ENCODE measurements at places on chromosomes 2 and 18. TPM values are rescaled to one million over a fixed set of nuclear protein-coding genes. Genes with fewer than 3 reads are reported as not detected.
A peak's percentile ranks its signal among the peaks of the same experiment; 100 is the strongest.

AQP12A gene
- not detected for total RNA-seq

- DNase-seq = no peak
Observed at GRCh38 chr2:98709535-98709934, 21.4 kb downstream of the MGAT4A start.

DNA sequence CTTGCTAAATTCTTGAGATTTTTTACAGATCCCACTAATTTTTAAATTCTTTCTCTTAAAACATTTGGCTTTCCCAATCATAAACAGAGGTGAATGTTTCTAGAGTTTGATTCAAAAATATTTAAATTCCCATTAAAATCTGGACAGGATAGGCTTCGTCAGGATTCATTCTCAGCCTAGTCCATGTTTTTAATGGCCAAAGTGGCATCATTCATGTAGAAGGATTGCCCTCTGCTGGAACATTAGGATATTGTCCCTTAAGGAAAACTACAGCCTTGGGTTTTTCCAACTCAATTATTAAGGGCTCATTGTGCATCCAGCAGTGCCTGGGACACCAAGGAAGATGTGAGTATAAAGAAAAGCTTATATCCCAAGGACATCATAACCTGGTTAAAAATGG is 71.7 kb downstream of the TPGS2 start:
- DNase-seq = no peak

INPP5D gene
- 12.2 TPM for total RNA-seq

CCDC121 gene
- total RNA-seq = 2.7 TPM

CIB4 gene
- not detected for total RNA-seq

TRIB2 gene
- 32.2 TPM for total RNA-seq

DNA sequence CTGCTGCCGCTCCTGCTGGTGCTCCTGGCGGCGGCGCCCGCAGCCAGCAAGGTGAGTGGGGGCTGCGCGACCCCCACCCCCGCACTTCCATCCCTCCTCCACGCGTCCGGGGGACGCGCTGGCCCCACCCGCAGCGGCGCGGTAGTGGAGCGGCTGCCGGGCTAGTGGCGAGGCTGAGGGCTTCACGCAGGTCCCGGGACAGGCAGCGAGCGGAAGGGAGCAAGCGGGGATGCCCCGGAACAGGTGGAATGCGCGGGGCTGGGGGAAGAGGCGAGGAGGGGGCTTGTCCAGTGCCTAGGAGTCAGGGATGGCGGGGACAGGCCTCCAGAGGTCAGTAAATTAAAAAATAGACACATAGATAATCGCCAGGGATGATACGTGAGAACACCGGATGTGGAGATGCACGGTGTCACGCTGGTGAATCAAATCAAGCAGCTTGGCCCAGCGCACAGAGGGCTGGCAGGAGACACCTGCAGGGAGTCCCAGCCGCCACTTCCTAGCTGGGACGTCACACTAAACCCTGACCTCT is 403 bp downstream of the COL4A3 start:
- peak; percentile 90 for DNase-seq

- DNase-seq = no peak
Observed at GRCh38 chr2:201931951-201932350, 101.7 kb upstream of the FZD7 start.

REG1B gene
- total RNA-seq = not detected

DNA sequence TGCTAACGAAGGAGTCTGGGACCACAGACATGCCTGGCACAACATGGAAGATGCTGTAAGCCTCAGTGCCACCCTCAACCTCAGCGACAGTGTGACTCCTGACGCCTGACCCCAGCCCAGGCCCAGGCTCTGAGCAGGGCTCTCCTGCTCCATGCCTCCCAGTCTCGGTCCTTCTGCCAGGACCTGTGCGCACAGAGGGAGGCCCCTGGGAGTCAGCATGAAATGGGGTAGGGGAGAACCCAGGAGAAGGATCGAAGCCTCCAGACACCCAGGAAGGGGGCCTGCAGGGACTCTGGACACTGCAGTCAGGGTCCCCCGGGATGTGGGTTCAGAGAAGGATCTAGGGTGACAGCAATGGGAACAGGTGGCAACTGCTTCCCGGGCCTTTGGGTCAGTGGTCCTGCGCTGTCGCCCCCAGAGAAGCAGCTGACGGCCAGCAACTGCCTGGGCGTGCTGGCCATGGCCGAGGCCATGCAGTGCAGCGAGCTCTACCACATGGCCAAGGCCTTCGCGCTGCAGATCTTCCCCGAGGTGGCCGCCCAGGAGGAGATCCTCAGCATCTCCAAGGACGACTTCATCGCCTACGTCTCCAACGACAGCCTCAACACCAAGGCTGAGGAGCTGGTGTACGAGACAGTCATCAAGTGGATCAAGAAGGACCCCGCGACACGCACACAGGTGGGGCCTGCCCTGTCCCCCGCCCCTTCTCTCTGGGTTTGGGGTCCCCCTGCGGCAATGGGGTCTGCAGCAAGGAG is 233.9 kb downstream of the ATAD2B start:
- DNase-seq = no peak

GRCh38 chr2:229408356-229408755 is 137.3 kb upstream of the PID1 start:
- DNase-seq = no peak

GRCh38 chr2:100529900-100530299 is 32.9 kb upstream of the PDCL3 start:
- no peak for DNase-seq

NEB gene
- 0.66 TPM for total RNA-seq

STAT4 gene
- total RNA-seq = 4.0 TPM

GRCh38 chr2:182142062-182142461 is 156.4 kb downstream of the PPP1R1C start:
- DNase-seq = no peak

- no peak for DNase-seq
Observed at GRCh38 chr2:61091485-61091884, 25.8 kb downstream of the SANBR start.

GRCh38 chr18:32722279-32722678 is 50.5 kb downstream of the KLHL14 start:
- no peak for DNase-seq

GRCh38 chr2:181114021-181114420 is 133.6 kb downstream of the UBE2E3 start:
- no peak for DNase-seq

CSRNP3 gene
- 1.8 TPM for total RNA-seq

AKAIN1 gene
- total RNA-seq = not detected

HOXD4 gene
- 2.9 TPM for total RNA-seq

GRCh38 chr2:181464966-181465365 is 7.8 kb downstream of the ITGA4 start:
- no peak for DNase-seq

SMIM21 gene
- total RNA-seq = not detected

- no peak for DNase-seq
Observed at GRCh38 chr2:29060441-29060840, 13.9 kb downstream of the PCARE start.

DNA sequence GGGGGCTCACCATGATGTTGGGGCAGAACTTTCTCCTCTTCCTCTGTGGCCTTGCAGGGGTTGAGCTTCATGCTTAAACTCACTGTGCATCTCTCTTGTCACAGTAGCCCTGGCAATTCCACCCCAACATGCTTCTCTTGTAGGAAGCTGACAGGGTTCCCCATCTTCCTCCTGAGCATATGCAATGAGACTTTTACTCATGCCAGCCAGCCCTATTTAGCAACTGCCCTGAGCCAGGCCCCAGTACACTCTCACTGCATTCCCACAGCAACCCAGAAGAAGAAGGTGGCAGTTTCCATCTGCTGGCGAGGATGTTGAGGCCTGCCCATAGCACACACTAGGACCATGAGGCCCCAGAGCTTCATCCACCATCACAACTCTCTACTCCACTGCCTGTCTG is 72.2 kb upstream of the TEX51 start:
- peak; percentile 84 for DNase-seq

GRCh38 chr2:19035238-19035637 is 323.2 kb downstream of the OSR1 start:
- DNase-seq = no peak

CYS1 gene
- 56.4 TPM for total RNA-seq

- no peak for DNase-seq
Observed at GRCh38 chr2:19659024-19659792, 242.6 kb downstream of the TTC32 start.

DNA sequence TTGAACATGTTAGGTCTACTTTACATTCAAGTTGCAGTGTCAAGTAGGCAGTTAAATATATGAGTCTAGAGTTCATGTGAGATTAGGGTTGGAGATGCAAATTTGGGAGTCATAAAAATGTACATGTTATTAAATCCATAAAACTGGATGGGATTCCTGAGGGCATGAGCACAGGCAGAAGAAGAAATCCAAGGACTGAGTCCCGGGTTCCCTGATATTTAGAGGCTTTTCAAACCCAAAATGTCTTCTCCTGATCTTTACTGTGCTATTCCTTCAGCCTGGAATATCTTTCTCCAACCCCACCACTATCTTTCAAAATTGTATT is 23.3 kb upstream of the EXOC6B start:
- no peak for DNase-seq

CYP27A1 gene
- 26.3 TPM for total RNA-seq

ADD2 gene
- total RNA-seq = 7.0 TPM

- no peak for DNase-seq
Observed at GRCh38 chr2:231992888-231993287, 31.4 kb downstream of the DIS3L2 start.

DNA sequence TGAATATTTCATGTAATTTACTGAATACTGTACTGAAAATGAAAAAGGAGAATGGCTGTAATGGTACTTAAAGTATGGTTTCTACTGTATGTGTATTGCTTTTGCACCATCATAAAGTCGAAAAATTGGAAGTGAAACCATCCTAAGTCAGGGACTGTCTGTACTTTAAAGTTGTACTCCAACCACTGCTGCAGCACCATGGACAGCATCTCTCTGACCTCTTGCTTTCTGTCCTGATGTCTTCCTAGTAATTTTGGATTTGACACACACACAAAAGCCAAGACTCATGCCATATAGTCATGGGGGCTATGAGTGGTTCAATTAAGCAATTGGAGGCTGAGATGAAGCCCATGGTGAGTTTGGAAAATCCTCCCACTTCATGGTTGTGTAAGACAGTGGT is 256.3 kb upstream of the PKDCC start:
- DNase-seq = no peak

DNA sequence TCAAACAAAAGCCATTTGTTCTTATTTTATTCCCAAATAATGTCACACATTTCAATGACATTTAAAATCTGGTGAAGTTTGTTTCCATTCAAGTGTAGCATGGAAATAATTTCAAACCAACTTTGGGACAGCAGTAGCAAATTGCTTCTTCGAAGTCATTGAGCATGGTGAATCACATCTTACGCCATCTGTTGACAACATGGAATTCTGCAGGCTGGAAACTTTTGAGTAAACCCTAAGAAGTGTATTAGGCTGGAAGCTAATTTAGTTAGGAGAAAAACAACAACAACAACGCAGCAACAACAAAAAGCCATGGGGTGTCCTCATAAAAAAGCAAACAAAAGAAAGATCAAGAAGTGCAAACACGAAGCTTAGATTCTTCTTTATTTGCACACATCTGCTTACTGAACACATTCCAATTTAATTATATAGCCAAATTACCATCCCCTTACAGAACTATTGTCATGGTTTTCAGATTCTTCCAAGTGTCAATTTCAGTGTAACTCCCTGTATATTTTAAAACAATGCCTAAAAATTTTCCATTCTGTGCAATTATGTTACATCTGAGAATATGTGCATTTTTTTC is 659.0 kb upstream of the CDH7 start:
- DNase-seq = no peak

- DNase-seq = no peak
Observed at GRCh38 chr2:234091432-234091879, 41.0 kb downstream of the SPP2 start.

DNA sequence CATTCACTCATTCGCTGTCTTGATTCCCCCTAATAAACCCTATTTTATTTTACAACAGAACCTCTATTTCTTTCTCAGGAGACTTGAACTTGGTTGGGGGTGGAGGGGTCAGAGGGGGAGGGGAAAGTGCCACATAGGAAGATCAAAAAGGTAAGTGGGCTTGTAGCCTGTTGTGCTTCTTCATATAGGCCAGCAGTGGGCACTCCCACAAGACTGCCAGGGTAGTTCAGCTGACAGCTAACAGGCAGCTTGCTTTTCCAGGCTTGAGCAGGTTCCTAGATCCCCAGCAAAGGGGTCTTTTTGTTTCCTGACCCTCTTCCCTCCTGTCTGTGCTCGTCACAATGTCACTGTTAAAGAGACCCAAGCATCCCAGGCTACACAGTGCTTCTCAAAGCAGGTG is 829 bp upstream of the KIAA2012 start:
- no peak for DNase-seq

DNA sequence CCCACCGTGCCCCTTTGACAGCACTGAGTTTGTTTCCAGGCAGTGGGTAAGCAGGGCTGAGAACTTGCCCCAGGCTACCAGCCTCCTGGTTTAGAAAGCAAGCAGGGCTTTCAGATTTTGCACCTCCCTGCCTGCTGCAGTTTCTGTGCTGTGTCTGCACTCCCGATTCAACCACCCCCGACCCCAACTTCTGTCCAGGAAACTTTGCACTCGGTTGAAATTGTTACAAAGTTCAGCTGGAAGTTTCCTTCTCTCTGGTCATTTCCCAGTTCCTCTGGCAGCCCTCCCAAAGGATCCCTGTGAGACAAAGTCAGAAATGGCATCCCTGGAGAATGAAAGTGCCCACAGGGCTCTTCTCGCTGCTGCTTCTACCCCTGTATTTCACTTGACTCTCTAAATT is 12.4 kb upstream of the UPP2 start:
- no peak for DNase-seq

METAP1D gene
- total RNA-seq = 3.1 TPM

DNA sequence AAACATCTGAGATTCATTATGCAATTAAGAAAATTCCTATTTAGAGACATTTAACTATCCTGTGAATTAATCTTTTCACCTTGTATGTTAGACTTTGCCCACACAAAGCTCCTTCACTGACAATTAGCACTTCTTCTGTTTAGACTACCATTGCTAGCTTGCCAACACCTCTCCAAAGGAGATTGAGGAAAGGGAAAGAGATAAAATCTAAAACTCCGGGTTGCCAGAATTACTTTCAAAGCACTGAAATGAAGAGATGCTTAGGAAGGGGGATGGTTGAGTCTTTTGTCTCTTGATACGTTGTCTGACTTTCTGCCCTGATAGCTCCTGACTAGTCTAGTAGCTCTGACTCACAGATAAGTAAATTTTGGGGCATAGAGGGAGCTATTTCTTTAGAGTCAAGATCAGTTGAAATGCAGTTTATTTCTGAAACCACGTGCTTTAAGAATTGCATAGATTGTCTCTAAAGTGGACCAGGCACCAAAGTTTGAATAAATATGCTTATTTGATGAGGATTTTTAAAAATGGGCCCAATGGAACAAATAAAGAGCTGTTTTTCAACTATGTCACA is 74.1 kb upstream of the DSEL start:
- no peak for DNase-seq

DNA sequence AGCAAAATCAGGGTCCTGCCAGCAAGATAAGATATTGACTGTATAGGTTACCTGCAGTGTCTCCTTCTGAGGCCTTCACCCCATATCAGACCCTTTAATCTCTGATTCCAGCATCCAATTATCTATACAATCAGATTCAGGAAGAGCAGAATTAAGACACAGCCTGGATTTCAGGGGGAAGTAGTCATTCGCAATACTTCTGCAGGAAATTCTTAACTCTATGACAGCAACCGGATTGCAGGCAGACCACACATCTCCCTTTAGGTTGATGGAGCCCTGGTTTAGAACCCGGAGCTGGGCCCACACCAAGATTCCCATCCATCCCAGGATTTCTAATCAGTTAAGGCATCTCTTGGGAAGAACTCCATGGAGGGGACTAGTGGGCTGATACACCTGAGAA is 9.5 kb downstream of the ARL4C start:
- no peak for DNase-seq

Data from esophagus muscularis mucosa (tissue), 4 donors.